ENCODE measurements at places on chromosomes 4 and X.
A peak's percentile ranks its signal among the peaks of the same experiment; 100 is the strongest.

DNA sequence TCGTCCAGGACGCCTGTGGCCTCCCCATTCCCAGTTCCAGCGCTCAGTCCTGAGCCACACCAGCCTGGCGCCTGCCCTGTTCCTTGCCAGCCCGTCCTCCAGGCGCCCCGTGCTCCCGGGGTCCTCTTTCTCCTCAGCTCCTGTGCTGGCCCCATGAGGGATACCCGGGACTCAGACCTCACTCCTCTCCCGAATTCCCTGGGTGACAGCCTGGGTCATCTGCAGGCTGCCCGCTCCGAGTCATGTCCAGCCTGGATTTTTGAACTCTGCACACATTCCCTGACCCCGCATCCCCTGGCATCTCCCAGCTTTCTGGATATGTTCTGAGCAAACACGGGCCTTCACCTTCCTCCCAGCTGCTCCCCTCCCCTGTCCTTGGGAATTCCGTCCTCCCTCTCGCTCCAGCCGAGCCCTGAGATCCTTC is 14.9 kb upstream of the ADD1 start:
- DNase-seq: no peak

DNA sequence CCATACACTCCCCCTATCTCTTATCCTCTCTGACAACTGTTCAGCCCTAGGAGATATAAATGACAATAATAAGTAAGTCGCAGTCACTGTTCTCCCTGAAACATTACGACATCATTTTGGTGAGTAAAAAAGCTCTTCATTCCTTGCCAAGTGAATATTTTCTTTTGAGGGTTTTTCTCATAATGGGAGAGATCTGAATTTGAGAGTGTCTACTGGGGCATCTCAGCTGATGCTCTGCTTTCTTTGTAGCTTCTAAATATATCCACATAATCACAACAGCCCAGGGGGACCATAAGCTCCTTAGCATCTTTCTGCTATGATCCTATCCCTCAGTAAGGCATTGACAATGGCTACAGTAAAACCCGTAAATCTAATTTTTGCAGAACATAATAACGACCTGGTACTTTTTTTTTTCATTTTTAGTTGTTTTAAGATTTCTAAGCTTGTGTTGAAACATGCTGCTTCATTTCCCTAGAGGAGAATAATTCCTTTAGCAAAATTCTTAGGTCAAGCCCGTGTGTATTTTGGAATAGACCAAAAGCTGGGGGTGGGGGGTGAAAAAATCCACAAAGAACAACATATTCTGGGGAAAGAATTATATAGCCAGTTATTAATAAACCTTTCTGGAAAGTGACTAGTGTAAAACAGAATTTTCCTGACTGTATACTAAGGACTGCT is 78.1 kb upstream of the GPM6B start:
- DNase-seq: no peak

GRCh38 chrX:107730991-107731766 is 44.4 kb downstream of the TSC22D3 start:
- no peak for DNase-seq

DNA sequence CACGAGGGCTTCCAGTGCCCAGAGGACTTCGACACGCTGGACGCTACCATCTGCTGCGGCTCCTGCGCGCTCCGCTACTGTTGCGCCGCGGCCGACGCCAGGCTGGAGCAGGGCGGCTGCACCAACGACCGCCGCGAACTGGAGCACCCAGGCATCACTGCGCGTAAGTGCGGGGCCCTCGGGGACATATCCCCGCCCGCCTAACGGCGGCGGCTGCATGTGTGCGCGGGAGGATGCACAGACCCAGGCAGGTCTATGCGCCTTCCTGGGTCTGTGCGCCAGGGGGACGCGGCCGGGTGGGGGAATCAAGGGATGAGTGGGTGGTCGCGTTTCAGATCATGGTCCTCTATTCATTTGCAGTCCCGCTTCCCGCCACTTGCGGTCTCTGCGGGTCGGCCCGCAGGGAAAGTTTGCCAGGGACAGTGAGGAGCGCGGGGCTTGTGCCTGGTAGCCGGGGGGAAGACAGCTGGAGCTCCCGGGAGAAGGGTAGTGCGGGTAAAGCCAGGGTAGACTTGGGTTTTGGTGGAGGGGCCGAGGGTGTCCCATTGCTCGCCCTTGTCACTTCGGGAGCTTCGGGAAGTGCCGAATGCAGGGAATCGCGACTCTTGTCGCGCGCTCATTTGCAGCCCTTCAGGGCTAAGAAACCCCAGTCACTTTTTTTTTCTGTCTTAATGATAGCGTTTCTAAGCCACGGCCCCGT is 1.0 kb downstream of the SHISA3 start:
- no peak for DNase-seq

DNA sequence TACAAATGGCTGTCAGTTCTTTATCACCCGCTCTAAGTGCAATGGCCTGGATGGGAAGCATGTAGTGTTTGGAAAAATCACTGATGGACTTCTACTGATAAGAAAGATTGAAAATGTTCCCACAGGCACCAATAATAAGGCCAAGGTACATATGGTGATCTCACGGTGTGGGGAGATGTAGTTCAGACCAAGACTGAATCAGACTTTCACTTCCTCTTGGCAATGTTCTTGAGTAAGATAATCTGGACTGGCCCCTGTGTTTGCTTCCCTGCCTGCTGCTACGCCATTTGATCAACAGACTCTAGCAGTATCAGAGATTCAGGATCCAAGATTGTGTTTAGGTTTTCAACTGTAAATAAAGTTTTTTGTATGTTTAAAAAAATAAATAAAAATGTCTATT is 682.2 kb upstream of the AMOT start:
- DNase-seq: no peak

GRCh38 chr4:150588316-150588715 is 6.4 kb downstream of the MAB21L2 start:
- DNase-seq: no peak

DNA sequence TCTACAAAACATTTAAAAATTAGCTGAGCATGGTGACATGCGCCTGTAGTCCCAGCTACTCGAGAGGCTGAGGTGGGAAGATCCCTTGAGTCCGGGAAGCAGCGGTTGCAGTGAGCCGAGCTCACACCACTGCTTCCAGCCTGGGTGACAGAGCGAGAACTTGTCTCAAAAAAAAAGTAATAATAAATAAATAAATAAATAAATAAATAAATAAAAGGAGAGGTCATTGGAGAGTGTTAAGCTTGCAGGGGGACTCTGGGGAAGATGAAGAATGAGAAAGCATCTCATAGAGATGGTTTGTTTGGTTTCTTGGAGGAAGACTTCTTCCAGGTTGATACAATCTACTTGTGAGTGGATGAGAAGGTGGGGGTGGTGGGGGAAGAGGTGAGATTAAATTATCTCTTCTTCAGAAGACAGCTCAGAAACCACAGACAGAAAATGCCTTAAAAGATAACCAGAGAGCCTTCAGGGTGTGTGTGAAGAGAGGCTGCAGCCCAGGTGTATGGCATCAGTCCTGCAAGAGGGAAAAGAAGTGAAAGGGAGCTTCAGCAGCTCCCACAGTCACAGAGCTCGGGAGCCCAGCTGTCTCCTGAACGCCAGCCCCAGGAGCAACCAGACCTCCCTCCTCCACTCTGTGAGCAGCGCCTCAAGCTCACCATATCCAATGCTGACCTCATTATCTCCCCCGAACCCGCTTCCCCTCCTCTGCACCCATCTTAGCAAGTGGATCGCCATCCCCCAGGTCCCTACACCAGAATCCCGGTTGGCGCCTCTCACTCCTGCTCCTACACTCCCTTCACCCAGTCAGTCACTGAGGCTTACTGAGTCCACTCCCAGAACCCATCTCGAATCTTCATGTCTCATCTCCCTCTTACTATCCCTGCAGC is 48.2 kb downstream of the RBM47 start:
- no peak for DNase-seq

- DNase-seq: no peak
Observed at GRCh38 chr4:6749340-6750171, 33.0 kb upstream of the KIAA0232 start.

- DNase-seq: no peak
Observed at GRCh38 chr4:84957514-84958420, 8.7 kb downstream of the WDFY3 start.

DNA sequence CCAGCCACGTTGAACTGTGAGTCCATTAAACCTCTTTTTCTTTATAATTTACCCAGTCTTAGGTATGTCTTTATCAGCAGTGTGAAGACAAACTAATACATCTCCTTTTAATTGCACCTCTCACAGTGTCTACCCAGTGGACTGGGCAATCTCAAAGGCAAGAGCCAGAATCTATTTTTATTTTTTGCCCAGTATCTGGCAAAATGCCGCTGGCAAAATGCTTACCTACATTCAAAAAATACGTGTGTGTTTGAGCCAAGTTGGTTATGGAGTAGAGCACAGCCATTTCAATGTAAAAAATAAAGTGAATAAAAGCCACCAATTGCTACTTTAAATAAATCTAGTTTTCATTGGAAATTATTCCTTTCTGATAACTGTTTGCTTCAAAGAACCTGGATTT is 199.9 kb downstream of the GC start:
- peak; percentile 2 for DNase-seq

- no peak for DNase-seq
Observed at GRCh38 chr4:158606969-158607368, 64.7 kb downstream of the C4orf46 start.

DNA sequence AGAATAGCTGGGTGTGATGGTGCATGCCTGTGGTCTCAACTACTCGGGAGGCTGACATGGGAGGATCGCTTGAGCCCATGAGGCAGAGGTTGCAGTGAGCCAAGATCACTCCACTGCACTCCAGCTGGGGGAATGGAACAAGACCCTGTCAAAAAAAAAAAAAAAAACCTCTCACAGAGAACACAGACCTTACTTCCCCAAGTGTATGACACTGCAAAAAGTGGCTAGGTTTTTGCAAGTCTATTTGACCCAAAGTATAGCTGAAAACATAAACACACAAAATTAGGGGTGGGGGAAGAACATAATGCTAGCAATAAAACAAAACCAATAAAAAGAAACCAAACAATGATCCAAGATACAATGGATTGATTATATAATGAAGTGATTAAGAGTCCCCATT is 6.7 kb downstream of the LAMP2 start:
- no peak for DNase-seq

DNA sequence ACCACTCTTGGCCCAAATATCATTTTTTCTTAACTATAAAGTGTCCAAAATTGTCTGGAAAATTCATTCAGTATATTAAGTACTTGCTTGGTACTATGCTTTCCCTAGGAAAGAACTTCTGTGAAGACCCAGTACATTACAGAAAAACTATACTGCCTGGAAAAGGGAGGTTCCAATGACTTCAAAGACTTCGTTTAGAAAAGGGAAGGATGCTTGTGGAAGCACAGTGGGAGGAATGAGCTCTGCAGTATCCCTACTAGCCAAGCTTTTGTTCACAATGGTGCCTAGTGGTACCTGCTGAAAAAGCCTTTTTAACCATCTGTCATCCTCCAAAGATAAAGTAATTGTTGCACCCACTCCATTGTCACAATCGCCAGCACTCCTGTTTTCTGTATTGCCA is 7.2 kb downstream of the TEC start:
- DNase-seq: no peak

DNA sequence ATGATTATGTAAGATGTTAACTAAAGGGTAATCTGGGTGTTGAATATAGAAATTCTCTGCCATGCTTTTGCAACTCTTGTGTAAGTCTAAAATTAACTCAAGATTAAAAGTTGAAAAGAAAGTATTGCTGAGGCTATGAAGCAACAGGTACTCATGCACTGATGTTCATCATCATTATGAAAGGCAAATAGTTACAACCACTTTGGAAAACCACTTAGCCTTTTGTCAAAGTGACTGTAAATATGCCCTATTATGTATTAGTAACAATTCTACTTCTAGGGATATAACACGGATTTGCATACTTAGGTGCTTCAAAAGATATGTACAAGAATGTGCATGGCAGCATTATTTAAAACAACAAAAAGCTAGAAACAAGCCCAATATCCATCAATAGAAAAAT is 227.8 kb upstream of the CXXC4 start:
- no peak for DNase-seq

DNA sequence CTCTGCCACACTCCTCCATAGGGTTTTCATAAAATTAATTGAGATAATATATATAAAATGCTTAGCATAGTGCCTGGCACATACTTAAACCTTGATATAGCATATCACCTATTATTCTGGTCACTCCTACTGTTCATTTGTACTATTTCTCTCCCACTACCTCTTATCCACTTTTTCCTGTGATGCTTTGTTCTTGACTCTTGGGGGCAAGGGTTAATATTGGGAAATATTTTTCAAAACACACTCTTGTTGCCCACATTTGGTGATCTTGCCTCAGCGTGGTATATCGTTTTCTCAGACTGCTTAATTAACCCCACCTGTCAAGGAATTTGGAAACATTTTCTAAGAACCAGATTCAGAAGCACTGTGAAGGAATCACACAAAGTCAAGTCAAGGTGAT is 16.3 kb downstream of the SERPINA7 start:
- no peak for DNase-seq

DNA sequence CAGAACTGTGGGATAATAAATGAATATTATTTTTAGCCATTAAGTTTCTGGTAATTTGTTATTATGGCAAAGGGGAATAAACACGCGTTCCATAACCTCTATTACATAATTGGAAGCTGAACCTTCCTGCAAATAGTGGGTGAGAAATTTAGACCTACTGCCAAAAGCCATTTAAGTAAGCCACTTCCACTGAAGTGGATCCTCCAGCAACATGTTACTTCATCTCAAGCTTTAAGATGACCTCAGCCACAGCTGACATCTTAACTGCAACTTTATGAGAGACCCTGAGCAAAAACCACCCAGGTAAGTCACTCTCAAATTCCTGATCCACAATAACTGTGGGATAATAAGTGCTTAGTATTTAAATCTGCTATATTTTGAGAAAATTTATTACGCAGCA is 1048.6 kb downstream of the FAM133A start:
- DNase-seq: no peak

Data from NCI-H446 (cell line).